Bronchial epithelial cell (primary cell): ENCODE measurements at places on chromosomes 1 and 21.

DNA sequence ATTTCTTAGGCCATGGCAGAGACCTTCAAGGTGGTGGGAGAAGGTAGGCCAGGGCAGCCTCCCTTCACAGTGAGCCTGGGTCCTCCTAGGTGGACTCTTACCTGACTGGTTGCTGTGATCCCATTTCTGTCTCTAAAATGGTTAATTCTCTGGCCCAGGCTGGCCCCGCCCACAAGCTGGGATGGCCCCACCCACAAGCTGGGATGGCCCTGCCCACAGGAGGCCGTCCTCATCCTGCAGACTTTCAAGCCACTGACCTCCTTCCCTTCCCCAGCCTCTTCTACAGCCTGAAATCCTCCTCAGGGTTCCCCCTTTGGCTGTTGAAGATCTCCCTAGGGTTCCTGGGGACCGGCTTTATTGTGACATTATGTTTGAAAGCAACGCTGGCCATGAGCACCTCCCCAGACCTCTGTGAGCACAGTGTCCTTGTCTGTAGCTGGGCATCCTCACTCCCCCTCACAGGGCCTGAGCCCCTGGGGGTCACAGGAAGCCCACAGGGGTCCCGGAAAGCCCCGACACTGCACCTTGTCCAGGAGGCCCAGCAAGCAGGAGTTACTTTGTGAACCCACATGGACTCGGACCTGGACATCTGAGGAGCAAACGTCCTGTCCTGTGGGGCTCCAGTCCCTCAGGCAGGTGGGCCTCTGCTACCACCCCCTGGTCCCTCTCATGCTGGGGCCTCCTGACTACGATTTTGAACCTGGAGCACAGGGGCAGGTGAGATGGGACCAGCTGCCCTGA is 621.7 kb downstream of the MATN1 start:
- no peak for DNase-seq

- no peak for DNase-seq
Measured at GRCh38 chr1:184404727-184405027, 17.8 kb downstream of the C1orf21 start.

DNA sequence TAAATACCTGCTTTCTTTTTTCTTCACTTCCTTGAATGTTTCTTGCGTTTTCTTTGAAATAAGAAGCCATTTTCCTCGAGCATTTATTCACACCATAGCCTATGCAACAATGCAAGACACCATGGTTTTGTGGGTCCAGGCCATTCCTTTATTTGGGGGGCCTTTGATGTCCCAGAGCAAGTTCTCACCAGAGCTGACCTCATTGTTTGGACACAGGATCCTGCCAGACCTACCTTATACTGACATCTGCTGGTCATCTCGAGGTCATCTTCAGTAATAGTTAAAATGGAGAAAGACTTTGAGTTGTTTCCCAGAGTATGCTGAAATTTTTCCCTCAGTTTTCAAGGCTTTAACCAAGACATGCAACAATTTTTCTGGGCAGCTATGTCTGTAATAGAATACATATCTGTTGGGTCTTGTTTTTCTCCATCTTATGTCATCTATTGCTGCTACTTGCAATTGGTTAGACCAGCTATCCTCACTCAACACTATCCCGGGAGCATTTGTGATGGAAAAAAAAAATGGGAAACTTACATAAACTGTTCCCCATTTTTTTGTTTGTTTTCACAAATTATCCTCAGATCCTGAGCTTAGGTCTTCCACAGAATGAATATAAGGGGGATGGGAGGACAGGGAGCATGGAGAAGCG is 34.0 kb upstream of the BACE2 start:
- peak; percentile 47 for DNase-seq

- no peak for DNase-seq
Measured at GRCh38 chr1:68081775-68082283, 31.4 kb upstream of the DIRAS3 start.

DNA sequence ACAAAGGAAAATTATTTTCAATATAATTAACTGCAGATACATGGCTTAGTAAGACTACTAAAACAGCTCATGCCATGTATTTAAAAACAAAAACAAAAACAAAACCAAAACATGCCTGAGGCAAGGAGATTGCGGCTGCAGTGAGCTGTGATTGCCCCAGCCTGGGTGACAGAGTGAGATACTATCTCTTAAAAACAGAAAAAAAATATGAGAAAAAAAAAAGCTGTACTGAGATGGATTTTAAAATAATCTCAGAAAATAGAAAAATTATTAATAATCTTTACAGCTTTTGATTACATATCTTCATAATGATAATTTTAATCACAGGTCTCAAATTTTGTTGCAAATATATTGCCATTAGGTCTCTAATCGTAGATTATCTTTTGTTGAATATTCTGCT is 24.0 kb upstream of the LIN9 start:
- DNase-seq: no peak

GRCh38 chr21:34801519-34802132 is 132.8 kb downstream of the CLIC6 start:
- peak; percentile 49 for DNase-seq

- peak; percentile 18 for DNase-seq
Measured at GRCh38 chr21:15124731-15125130, 59.9 kb upstream of the NRIP1 start.

GRCh38 chr1:8889925-8890785 is 11.7 kb upstream of the ENO1 start:
- peak; percentile 81 for DNase-seq

GRCh38 chr1:190436615-190437014 is 41.0 kb downstream of the BRINP3 start:
- DNase-seq: peak; percentile 30

GRCh38 chr1:207844371-207844770 is 66.6 kb downstream of the CD34 start:
- no peak for DNase-seq

- DNase-seq: no peak
Measured at GRCh38 chr1:41322101-41322661, 39.1 kb upstream of the FOXO6 start.

GRCh38 chr1:202807926-202808757 is at the start of gene KDM5B:
Gene KDM5B (minus strand): TSS chr1:202808421. CDS start chr1:202808305, 116 bp downstream.
- peak; percentile 55 for DNase-seq

DNA sequence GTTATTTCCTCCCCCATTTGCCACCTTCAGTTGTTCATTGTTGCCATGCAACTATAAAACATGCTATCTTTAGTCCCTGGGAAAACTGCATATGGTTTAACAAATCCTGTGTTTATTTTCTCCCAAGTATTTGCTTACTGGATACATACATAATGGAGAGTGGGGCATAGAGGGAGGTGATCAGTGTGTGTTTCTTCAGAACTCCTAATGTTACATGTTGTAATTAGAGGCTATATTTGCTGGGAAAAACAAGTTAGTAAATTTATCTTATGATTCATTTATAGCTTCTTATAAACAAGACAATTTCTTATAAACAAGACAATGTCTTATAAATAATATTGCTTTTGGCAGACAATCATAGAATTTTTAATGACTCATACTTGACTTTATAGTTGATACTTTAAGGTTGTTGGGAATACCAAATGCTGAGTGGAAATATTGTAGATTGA is 7.3 kb upstream of the GIPC2 start:
- DNase-seq: peak; percentile 23

DNA sequence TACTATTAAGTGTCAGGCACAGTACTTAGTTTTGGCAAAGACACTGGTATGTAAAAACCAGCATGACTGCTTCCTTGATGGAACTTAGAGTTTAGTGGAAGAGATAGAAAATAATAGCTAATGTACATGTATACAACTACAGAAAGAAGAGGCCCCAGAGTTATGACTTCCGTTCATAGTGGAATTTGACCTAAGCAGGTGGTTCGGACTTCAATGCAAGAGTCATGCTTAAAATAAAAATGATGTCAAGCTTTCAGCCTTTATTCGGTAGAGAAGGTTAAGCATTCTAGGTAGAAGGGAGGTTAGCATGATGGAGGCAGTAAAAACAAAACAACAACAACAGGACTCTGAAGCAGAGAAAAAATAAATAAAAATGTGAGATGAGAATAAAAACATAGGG is 165.9 kb downstream of the KCNT2 start:
- DNase-seq: no peak

DNA sequence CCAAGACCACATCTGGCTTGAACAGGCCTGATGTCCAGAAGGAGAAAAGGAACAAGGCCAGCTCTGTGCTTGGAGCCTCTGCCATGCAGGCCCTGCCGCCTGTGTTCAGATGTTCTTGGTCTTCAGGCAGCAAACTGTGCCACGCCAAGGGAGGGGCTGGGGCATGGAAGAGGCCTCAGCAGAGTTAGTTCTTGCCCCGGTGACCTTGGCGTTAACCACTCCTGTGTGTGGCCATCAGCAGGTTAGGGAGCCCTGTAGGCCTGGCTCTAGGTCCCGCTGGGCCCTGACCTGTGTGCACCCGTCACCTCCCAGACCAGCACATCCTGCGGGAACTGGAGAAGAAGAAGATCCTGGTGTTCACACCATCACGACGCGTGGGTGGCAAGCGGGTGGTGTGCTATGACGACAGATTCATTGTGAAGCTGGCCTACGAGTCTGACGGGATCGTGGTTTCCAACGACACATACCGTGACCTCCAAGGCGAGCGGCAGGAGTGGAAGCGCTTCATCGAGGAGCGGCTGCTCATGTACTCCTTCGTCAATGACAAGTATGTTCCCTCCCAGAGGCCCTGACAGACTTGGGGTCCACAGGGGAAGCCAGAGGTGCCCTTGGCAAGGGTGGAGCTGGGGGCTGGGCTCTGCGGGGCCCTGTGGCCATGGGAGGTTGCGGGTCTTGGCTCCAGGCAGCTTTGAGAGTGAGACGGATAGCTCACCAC is 7.1 kb downstream of the ZC3H12A start:
- DNase-seq: no peak

DNA sequence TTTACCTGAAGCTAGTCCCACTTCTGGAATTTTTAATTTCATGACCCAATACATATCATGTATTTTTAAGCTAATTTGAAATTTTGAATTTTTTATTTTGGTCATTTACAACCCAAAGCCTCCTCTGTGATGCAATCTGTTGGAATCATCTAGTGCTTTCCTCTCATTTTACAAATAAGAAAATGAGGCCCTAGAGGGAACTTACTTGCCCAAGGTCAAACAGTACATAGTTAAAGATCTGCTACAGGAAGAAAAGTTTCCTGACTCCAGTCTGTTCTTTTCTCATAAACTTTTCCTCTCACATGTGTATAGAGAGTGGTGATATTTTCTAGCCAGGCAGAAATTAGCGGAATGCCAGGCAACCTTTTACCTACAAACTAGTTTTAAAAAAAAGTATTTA is 59.3 kb upstream of the DPT start:
- DNase-seq: no peak

GRCh38 chr1:230790026-230790425 is 42.8 kb downstream of the CAPN9 start:
- no peak for DNase-seq

- DNase-seq: no peak
Measured at GRCh38 chr21:38830671-38831525, 25.2 kb downstream of the ETS2 start.

- no peak for DNase-seq
Measured at GRCh38 chr21:23099185-23099584, 2101.0 kb downstream of the NCAM2 start.

- no peak for DNase-seq
Measured at GRCh38 chr1:237139732-237140131, 97.7 kb downstream of the RYR2 start.

DNA sequence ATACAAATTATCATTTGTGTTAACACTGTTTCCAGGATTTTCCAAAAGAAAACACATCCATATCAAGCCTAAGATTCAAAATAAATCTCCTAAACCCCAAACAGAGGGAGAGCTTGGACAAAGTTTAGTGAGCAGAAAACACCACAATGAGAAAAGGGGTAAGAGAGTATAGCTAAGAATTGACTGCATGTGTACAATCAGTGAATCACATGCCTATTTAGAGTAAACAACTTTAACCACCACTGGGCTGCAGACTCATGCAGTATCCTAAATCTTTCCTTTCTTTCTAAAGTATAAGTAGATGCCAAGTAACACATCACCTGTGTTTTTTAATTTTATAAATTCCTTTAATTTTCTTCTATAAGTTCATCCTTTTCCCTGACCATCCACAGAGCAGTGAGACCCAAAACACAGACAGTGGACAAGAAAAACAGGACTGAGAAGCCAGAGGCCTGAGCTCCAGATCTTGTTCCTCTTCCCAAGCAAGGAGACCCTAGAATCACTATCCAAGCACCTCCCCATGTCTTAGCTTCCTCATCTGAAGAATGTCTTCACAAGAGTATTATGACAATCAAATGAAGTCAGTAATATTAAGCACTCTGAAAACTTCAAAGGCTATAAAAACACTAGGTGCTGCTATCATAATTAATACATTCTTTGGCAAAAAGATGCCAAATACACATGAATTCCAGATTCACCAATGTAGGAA is 93.1 kb downstream of the VAV3 start:
- no peak for DNase-seq

DNA sequence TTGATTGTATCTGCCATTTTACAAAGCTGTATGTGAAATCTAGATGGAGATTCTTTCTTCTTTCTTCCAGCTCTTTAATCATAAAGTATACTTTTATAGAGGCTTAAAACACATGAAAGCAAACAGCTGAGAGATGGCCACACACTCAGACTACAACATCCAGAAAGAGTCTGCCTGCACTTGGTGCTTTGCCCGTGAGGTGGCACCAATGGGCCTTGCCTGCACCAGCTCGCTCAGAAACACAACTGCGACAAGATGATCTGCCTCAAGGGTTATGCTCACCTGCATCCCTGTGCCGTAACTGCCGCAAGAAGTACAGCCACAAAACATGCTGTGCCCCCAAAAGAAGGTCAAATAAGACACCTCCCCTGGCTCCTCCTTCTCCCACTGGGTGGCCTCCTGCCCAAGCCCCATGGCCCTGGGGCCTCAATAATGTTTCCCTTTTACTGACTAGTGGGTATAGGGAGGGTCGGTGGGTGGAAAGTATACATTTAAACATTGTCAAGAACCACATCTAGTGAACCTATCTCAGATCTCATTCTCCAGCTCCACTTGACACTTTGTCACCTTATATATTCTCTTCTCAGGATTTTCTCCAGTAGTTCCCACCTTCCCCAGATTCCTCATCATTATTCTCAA is 66.7 kb upstream of the ANGPTL3 start:
- peak; percentile 45 for DNase-seq

DNA sequence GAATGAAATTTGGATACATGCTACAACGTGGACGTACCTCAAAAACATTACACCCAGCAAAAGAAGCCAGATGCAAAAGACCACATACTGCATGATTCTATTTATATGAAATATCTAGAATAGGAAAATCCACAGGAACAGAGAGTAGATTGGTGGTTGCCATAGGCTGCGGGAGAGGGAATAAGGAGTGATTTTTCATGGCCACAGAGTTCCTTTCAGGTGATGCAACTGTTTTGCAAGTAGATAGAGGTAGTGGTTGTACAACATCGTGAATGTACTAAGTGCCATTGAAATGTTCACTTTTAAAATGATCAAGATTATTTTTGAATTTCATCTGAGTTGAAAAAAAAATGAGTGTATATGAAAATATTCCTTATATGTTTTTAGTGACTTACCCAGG is 115.3 kb upstream of the RUNX1 start:
- DNase-seq: no peak

- peak; percentile 63 for DNase-seq
Measured at GRCh38 chr1:43073490-43074230, 98.4 kb downstream of the EBNA1BP2 start.

- no peak for DNase-seq
Measured at GRCh38 chr1:62953633-62954032, 169.7 kb downstream of the ATG4C start.

- no peak for DNase-seq
Measured at GRCh38 chr1:96333522-96334235, 387.9 kb upstream of the PTBP2 start.

GRCh38 chr1:218835609-218836008 is 338.1 kb upstream of the LYPLAL1 start:
- DNase-seq: no peak

- no peak for DNase-seq
Measured at GRCh38 chr1:179298952-179299351, 5.4 kb downstream of the SOAT1 start.
